Caki2 (cell line): ENCODE measurements at places on chromosomes 3 and 15. TPM values are rescaled to one million over a fixed set of nuclear protein-coding genes. Genes with fewer than 3 reads are reported as not detected.

DNA sequence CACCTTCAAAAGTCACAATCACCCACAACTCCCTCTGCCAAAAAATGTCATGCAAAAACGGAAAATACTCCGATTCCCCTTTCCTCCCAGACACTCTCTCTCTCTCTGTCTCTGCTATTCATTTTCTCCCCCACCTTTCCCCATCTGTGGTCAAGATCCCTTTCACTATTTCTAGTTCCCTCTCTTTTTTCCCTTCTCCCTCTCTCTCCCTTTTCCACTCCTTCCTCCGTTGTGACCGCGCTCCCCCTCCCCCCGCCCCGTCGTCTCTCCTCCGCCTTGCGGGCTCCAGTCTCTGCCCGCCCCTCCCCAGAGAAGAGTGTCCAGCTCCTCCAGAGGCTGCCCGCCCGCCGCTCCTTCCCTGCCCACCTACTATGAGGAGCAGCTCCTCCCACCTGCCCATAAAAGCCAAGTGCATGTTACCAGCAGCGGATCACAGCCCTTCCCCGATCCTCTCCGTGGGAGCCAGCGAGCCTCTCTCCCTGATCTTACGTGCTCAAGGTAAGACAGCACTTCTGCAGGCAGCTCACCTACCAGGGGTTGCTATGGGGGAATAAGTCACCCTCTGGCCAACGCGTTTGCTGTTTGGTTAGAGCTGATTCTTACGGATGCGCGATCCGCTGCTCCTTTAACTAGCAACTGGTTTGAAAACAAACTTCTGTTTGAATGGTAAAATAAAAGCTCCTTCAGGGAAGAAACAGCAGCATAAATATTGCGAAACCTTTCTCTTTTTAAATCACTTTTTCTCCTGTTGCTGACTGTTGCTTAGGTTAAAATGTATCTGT, at the start of gene COL8A1:
Gene COL8A1, plus strand, starts transcription at position 428 of the 782 bp plus-strand sequence. CDS start 152,089 bp downstream, outside the sequence.
- peak; percentile 74 for DNase-seq

DNA sequence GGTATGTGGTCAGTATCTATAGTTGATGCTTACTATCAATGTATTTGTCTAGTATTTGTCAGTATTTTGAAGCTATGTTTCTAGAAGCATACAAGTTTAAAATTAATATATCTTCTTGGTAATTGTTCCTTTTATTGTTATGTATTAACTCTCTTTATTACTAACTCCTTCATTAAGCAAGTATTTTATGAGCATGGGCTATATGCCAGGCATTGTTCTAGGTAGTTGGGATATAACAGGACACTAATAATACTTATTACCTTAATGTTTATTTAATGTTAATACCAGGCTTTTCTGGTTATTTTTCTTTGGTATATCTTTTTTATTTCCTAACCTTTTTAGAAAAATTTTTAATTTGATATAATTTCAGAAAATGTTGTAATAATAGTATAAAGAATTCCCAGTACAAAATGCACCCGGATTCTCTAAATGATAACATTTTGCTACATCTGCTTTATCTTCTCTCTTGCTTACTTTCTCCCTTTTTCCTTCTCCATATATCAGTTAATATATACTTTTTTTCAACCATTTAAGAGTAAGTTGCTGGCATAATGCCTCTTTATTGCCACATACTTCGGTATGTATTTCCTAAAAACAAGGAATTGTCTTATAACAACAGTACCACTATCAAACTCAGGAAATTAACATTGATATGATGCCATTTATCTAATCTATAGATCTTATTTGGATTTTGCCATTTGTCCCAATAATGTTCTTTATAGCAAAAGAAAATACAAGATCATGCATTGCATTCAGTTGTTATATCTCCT, 30.9 kb downstream of the LRRC49 start:
- no peak for DNase-seq

DNA sequence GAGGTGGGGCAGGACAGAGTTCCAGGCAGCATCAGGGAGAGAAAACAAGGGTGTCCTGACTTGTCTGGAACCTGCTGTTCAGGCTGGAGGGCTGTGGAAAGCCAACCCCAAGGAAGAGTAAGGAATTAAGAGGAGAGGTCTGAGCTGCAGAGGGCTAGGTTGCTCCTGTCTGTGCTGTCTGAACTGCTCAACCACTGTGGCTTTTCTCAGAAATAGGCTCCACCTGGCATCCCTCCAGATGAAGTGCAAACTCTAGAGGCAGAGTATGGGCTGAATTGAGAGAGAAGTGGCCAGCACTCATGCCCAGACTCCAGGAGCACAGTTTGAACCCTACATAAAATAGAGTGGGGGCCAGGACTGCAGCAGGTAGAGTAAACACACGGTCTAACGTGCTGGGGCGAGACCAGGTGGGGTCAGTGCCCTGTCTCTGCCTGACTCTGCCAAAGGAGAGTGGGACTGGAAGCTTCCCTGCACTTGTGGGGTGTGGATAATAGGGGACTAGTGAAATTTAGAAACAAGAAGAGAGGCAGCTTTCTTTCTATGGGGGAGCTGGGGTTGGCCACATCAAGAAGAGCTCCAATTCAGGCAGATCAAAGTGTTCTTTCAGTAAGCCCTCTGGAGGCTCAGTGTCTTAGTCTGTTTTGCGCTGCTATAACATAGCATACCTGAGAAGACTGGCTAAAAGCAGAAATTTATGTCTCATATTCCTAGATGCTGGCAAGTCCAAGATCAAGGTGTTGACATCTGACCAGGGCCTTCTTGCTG, 28.0 kb upstream of the MNS1 start:
- DNase-seq, result no peak

DNA sequence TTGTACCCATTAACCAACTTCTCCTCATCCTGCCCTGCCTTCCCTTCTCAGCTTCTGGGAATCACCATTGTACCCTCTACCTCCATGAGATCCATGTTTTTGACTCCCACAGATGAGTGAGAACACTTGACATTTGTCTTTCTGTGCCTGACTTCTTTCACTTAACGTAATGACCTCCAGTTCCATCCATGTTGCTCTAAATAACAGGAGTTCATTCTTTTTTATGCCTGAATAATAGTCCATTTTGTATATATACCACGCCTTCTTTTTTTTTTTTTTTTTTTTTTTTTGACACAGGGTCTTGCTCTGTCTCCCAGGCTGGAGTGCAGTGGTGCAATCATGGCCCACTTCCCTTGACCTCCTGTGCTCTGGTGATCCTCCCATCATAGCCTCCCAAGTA, 6.7 kb downstream of the SNX1 start:
- no peak for DNase-seq

GRCh38 chr3:98972155-98972554, 70.7 kb upstream of the DCBLD2 start:
- DNase-seq, result peak; percentile 92

DNA sequence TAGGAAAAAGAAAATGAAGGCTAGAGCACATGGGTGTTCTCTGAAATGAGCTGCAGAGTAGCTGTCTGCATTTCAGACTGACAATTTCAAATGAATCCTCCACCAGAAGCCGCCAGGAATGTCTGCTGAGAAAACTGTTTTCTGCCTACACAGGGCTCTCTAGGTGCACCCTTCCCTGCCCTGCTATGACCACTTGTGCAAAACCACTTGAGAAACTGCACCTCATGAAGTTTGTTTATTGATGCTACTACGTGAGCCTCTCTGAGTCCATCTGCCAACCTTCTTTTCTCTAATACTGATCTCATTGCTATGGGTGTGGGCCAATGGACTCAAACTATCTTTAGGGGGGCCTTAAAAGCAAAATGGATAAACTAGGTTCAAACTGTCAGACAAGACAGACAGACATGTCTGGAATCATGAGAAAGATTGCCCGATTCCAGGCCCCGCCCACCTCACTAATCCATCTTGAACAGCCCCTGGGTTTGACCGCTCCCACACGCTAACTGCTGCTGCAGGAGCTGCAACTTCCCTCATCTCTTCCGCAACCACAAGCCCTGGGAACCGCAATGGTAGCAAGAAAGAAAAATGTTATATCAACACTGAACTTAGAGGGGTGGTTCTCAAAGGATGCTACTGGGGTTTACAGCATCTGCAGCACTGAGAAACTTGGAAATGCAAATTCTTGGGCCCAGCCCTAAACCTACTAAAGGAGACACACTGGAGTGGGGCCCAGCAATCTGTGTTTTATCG, 9.0 kb upstream of the CD47 start:
- no peak for DNase-seq

DNA sequence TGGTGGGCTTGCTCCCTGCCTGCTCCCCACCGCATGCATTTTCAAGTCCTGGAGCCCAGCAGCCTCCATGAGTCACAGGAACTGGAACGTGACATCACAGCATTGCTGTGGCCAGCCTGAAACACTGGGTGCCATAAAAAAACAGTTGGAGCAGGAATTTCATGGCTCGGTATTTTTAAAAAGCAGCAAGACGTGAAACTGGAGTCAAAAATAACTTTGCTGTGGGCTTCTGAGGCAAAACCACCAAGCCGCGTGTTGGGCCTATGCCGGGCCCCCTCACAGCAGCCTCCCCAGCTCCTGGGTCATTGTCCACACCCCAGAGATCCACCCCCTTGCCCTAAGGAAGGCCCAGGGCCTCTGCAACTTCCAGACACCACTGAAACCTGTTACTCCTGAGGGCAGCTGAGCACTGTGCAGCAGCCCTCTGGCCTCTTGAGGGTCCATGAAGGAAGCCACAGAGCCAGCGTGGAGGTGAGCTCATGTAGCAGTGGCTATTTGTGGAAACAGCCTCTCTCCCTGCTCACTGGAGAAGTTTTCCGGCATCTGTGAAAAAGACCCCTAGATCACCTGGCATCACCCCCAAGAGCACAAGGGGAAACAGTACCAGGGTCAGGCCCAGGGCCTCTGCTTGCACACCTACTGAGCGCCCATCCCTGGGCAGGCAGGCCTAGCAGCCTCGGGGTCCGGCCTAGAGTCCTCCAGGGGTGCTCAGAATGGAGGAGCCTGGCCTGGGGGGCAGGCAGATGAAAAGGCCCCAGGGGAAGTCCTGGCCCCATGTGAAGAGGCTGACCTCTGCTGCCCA, 34.0 kb upstream of the DUSP7 start:
- peak; percentile 27 for DNase-seq

GRCh38 chr3:33105341-33105948, 8.4 kb upstream of the CRTAP start:
- DNase-seq, result no peak

DNA sequence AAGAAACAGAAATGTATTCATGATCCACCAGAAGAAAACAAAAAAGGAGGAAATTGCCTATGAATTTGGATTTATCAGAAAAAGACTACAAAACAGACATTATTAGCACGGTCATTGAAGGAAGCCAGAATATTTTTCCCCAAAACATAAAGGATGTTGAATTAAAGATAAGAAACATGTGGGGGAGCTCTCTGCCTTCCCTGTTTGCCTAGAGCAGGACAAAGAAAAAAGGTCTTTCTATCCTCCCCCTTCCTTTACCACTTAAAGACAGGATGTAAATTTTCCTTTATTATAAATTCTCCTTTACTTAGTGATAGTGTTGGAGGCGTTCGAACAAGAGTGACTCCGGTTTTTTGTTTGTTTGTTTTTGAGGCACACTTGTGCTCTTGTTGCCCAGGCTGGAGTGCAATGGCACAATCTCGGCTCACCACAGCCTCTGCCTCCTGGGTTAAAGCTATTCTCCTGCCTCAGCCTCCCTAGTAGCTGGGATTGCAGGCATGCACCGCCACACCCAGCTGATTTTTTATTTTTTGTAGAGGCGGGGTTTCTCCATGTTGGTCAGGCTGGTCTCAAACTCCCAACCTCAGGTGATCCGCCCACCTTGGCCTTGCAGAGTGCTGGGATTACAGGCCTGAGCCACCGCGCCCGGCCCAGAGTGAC, 14.9 kb upstream of the RPN1 start:
- DNase-seq, result no peak

DNA sequence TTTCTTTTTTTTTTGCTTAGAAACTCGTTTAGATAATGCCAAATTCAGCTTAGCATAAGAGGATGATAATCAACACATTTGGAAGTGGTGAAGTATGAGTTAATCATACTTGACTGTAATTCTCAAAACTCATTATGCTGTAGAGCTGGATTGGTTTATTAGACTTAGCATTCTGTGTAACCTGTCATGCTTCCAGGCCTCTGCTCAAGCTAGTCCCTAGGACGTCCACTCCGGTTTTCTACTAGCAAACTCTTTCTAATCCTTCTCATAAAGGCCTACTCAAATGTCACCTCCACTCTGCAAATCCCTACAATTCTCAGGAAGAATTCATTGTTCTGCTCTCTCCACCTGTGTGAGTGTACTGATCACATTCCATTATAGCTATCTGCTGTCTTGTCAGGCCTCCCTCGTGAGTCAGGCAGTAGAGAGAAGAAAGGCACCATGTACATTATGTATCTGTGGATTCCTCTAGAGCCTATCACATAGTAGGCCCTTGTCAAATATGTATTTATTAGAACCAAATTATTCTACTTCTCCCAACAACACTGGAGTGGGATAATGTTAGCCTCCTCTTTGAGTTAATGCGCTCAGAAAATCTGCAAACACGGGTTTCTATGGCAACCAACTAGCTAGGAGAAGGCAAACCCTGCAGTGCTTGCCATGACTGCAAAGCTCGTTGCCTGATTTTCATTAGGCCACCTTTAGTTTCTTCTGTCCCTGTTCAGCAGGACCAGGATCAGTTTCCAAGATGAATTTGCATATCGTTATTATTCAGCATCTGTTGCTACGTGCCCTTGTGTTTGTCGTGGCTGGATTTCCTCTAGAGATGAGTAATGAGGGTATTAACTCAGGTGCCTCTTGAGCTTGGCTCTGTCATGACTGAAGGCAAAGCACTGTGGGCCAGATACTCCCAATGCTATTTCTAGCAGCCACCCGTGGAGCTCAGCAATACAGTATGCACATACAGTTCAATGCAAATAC, 30.7 kb downstream of the ATP13A5 start:
- no peak for DNase-seq

DNA sequence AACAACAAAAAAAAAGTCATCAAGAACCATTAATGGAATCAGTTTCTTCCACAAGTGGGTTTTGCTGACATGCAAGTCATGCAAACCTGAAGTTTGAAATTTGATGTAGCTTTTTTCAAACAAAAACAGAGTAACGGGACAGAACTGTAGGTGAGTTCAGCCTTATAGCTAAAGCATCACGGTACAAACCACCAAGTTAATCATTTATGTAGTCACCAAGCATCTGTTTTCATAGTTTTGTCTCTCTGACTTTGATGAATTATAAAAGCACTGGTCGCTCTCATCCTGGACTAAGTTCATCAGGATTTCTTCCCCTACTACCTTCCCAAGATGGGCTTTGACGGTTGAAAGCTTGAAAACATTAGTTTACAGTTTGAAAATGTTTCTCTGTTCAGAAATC, 117.0 kb upstream of the SAMMSON start:
- DNase-seq, result peak; percentile 75

GRCh38 chr3:108528459-108529252, 18.3 kb upstream of the MYH15 start:
- no peak for DNase-seq

- DNase-seq, result no peak
Measured at GRCh38 chr3:119990888-119991287, 103.4 kb downstream of the GSK3B start.

- DNase-seq, result no peak
Measured at GRCh38 chr15:87578776-87579175, 677.8 kb downstream of the NTRK3 start.

GRCh38 chr15:50675535-50676144, 11.0 kb downstream of the TRPM7 start:
- peak; percentile 31 for DNase-seq

GRCh38 chr15:40917585-40917984, 11.6 kb upstream of the DLL4 start:
- DNase-seq, result no peak

GOLGA6D gene
- total RNA-seq, result not detected in 2 replicates

GNAT1 gene
- not detected in 2 replicates for total RNA-seq
